ENCODE measurements at places on chromosomes 7 and 10.

- no peak for DNase-seq
Measured at GRCh38 chr7:37786741-37787569, 61.4 kb upstream of the NME8 start.

- DNase-seq, result no peak
Measured at GRCh38 chr10:23031318-23031717, 64.1 kb upstream of the MSRB2 start.

DNA sequence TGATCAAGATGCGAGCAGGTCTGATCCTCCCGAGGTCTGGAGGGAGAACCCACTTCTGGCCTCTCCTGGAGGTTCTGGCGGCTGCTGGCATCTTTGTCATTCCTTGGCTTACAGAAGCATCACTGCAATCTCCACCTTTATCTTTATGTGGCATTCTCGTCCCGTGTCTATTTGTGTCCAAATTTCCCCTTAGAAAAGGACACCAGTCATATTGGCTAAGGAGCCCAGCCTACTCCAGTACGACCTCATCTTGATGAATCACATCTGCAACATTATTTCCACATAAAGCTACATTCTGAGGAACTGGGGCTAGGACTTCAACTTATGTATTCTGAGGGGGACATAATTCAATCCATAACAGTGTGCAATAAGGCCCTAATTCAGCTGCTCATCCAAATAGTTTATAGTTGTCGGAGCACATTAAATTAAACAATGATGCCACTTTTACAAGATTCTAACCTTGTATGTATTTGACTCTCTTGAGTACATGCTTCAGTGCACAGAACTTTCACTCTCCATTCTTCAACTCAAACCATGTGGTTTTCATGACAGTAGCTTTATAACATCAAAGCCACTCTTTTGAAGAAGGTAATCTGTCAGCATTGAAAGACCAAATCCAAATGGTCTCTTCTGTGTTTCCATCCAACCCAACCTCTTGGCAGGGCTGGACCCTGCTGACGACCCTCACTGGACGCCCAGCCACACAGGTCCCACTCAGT is 86.2 kb upstream of the DDC start:
- no peak for DNase-seq

DNA sequence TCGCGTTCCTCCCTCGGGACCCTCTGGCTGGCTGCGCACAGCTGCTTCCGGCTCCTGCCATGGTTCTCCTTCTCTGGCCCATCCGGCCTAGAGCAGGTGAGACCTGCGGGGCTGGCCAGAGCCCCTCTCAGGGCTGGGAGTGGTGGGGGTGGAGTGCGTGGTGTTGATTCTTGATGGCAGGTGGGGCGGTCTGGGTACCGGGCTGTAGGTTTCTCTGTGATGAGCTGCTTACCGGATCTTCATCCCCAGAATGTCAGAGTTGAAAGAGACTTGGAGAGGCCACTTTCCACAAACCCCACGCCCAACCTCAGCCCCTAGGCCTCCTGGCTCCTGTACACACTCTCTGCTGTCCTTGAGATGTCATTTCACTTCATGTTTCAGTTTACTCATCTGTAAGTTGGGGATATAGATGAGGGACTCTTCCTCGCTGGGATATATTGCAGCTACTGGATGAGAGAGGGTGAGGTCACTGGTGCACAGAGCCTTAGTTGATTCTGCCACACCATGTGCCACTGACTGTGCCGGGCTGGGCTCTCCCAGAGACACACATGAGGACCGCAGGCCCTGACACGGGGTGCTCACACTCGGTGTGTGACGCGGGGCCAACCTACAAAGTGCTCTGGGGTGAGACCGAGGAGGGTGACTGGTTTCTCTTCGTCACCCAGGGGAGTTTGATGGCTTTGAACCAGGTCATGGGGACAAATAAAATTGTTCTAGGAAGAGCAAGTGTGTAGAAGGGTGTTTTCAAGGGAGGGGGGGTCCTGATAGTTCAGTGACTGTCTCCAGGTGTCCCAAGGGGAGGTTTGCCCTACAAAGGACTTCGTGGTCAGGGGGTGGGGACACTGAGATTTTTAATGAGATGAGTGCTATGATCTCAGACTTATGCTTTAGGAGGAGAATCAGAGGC is 29.5 kb downstream of the ZNF775 start:
- DNase-seq, result no peak

- no peak for DNase-seq
Measured at GRCh38 chr7:90723866-90724265, 127.7 kb downstream of the CDK14 start.

- no peak for DNase-seq
Measured at GRCh38 chr10:71112138-71112785, 100.1 kb upstream of the UNC5B start.

DNA sequence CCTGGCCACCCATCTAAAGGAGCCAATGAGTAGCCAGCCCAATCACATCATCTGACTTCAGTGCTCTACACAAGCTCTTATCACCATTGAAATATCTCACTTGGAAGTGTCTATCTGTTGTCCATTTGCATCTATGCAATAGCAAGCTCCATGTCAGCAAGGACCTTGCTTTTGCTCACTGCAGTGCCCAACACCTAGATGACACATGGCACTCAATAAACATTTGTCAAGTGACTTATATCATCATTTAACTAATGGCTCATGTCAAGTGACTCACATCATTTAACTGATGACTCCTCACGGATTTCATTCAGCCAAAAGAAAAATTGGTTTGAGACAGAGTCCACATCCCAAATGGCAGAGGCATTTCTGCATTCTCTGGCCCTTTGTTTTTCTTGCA is 92.9 kb upstream of the ADAM12 start:
- peak; percentile 38 for DNase-seq

GRCh38 chr7:79317728-79318127 is 135.7 kb downstream of the MAGI2 start:
- peak; percentile 88 for DNase-seq

GRCh38 chr7:44382459-44383265 is 57.3 kb upstream of the CAMK2B start:
- DNase-seq, result no peak

DNA sequence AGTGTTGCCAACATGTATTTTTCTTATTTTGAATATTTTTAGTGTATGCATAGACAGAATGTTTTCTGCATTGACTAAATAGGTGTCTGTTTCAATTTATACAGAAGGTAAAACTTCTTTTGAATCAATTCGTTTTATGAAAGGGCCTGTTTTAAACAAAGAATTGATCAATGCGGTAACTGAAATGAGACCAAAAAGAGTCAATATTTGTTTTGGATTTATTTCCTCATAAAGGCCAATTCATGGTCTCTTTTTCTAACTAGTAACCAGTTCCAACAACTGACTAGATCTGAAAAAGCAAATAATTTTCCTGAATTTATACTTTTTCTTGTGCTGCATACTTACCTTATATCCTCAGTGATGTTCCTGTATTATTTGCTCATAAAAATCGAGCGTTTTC is 320.5 kb downstream of the DGKB start:
- DNase-seq, result no peak

- peak; percentile 82 for DNase-seq
Measured at GRCh38 chr10:71234970-71235685, 22.8 kb downstream of the UNC5B start.

- no peak for DNase-seq
Measured at GRCh38 chr7:70774950-70775527, 356.9 kb upstream of the GALNT17 start.

GRCh38 chr10:94025806-94026205 is 32.1 kb downstream of the PLCE1 start:
- no peak for DNase-seq

DNA sequence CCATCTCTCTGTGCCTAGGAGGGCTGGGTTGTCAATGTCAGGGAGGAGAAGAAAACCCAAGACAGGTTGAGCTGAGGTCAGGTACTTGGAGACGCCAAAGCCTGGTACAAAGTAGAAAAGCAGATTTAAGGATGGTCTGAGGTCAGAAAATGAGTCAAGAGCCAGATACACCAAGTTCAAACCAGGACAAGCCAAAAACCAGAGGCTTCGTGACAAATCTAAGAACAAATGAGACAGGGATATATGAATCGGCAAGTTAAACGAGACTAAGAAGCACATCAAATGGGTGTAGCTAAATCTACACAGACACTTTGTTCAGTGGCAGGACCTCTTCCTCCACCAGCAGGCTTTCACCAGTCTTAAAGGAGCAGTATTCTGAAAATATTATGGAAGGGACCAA is 34.2 kb downstream of the C7orf33 start:
- no peak for DNase-seq

DNA sequence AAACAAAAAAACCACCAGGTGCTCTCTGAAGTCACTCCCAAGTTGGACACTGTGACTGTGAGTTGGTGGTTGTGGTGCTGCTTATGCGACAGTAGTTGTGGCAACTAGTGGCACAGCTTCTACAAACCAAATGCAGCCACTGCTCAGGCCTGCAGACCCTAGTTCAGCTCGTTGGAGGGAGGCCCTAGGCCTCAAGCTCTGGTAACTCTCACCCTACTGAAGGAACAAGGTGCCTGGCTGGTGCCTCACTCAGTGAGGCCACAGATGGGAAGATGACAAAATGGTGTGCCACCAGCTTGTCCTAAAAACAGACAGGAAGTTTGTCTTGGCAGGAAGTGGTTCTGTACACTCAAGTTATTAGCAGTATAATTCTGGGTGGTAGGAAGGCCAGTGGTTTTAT is 45.3 kb upstream of the RAPGEF5 start:
- DNase-seq, result no peak

- DNase-seq, result peak; percentile 29
Measured at GRCh38 chr10:103967448-103968071, 620 bp downstream of the SLK start.

- no peak for DNase-seq
Measured at GRCh38 chr10:70480239-70480861, 1.8 kb downstream of the PALD1 start.

DNA sequence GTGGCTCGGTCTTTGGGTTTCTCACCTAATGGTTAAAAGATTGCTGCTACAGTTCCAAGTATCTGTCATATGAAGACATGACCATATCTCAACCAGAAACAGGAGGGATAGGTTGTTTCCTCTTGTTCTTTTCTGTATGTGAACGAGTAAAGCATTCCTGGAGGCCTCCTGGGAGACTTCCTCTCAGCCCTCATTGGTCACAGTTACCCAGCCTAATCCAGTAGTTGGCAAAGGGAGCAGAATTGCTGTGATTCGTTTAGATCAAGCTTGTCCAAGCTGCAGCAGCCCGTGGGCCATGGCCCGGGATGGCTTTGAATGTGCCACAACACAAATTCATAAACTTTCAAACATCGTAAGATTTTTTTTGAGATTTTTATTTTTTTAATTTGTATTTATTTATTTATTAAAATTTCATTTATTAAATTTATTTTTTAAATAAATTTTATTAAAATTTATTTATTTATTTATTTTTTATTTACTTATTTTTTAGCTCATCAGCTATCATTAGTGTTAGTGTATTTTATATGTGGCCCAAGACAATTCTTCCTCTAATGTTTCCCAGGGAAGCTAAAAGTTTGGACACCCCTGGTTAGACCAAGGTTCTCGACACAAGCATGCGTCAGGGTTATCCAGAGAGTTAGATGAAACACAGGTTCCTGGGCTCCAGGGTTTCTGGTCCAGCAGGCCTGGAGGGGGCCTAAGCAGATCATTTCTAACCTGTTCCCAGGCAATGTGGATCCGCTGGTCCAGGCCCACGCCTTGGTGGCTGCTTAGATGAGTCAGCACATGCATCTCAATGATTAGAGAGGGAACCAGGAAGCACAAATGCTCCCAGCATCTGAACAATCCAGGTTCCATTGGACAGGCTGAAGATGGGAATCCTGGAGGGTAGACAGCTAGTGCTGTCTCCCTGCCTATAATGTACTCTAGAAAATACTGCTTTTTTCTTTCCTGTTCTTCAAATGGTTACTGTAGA is 25.6 kb downstream of the CDC123 start:
- DNase-seq, result peak; percentile 31

GRCh38 chr10:31030260-31030659 is 1.4 kb downstream of the ZNF438 start:
- no peak for DNase-seq

DNA sequence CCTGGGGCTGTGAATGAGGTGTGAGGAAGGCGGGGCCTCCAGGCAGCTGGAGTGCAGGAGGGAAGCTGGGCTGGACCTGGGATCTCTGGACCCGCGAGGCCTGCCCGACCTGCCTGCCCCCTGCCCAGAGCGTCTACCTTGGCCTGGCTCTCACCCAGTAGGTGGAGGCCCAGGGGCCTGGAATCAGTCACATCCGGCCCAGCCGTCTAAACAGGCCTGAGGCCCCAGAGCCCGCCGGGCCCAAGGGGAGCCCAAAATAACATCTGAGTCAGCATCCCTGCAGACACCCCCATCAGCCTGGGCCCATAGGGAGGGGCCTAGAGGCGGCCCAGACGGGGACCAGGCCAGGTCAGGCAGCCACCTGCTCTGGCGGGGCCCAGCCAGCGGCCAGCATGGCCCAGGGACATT is 15.1 kb upstream of the ELN start:
- DNase-seq, result peak; percentile 67

GRCh38 chr10:77005871-77006270 is 631.7 kb downstream of the KCNMA1 start:
- no peak for DNase-seq

DNA sequence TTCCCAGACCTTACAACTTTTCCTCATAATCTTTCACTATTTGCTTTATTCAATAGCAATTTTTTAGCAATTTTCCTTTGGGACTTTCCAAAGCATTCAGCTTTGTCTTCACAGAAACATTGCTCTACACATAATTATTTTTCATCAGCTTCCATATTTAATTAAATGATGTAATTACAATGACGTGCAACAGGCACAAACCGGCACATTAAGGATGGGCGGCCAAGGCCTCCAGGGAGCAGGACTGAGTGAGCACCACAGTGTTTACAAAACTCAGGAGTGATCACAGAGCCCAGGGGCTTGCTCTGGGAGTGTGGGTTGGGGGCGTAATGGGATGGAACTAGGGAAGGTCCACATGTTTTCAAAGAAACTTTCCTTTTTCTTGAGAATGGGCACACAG is 69.8 kb downstream of the MAD1L1 start:
- peak; percentile 37 for DNase-seq

- DNase-seq, result no peak
Measured at GRCh38 chr10:104288355-104288754, 19.4 kb downstream of the GSTO2 start.

GRCh38 chr7:1607696-1608095 is 37.9 kb upstream of the PSMG3 start:
- DNase-seq, result no peak

DNA sequence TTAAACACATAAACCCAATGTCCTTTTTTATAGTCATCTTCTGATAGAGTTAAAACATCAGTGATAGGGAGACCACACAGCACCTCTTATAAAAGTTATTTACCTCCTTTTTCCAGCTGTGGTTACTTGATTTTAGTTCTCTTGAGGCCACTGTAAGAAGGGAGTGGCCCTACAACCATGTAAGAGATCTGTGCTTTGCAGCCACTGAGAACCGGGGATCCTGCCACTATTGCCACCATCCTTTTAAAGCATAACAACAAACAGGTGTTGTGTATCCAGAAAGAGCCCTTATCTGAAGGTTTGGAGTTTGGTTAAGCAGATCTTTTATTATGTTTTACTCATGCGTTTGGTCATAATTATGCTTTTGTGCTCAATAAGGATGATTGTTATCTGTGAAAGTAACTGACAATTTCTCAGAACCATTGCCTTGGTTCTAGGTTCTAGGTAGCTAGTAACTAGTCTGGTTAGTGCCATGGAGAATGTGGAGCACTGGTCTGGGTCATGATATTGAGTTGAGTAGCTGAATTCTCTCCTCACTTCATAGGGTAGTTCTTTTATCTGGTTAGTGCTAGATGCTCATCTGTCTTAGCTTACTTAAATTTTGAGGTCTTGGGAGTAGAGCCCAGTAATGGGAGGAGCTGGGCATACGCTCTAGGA is 56.5 kb downstream of the ST7 start:
- no peak for DNase-seq

- no peak for DNase-seq
Measured at GRCh38 chr10:7445474-7446185, 34.8 kb upstream of the SFMBT2 start.

All from fibroblast of skin of right biceps (primary cell).